ENCODE measurements at places on chromosomes 4 and X. TPM values are rescaled to one million over a fixed set of nuclear protein-coding genes. Genes with fewer than 3 reads are reported as not detected.

UGT2B11 gene
- not detected for total RNA-seq

- DNase-seq = no peak
Observed at GRCh38 chrX:105006103-105006502, 214.4 kb downstream of the TEX13A start.

DNA sequence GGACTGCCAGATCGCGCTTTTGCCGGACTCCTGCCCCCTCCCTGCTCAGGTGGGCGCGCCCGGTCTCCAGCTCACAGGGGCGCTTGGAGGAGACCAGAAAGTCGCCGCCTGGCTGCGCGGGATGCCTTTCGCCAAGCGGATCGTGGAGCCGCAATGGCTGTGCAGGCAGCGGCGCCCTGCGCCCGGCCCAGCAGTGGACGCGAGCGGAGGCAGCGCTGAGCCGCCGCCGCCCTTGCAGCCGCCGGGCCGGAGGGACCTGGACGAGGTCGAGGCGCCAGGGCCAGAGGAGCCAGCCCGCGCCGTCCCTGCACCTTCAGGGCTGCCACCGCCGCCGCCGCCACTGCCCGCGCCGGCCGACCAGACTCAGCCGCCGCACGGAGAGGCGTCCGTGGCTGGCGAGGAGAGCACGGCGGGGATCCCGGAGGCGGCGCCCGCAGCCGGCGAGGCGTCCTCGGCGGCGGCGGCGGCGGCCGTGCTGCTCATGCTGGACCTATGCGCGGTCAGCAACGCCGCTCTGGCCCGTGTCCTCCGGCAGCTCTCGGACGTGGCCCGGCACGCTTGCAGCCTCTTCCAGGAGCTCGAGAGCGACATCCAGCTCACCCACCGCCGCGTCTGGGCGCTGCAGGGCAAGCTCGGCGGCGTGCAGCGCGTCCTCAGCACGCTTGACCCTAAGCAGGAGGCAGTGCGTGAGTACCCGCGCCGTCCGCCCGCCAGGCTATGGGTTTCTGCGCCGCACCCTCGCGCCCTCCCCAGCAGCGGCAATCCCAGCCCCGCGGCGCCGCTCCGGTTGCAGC is 834 bp downstream of the NHS start:
- no peak for DNase-seq

DNA sequence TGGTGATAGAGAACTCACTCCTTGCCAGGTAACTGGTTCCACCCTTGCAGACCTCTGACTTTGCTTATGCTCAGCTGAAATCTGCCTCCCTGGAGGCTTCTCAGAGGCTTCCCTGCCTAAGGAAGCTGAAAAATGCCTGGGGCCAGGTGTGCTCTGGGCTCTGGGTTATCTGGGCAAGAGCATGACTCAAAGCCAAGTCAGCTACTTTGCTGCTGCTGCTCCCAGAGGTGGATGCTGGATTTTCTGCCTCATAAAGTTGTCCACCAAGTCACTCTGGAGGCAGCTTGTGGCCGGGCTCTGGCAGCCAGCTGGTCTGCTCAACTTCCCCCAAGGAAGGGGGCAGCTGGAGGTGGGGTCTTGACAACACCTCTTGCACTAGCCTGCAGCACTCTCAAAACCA is 132.7 kb downstream of the PJA1 start:
- no peak for DNase-seq

- no peak for DNase-seq
Observed at GRCh38 chr4:143189528-143189927, 4.8 kb downstream of the USP38 start.

DNA sequence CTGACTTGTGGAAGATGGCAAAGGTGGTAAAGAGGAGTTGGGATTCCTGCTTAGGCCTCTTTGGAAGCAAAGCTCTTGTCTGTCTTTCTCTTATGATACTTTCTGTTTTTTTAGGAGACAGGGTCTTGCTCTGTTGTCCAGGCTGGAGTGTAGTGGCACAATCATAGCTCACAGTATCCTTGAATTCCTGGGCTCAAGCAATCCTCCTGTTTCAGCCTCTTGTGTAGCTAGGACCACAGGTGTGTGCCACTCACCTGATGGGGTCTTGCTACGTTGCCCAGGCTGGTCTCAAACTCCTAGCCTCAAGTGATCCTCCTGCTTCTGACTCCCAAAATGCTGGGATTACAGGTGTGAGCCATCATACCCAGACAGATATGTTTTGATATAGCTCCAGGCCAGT is 19.3 kb upstream of the IGFBP7 start:
- DNase-seq = no peak

DNA sequence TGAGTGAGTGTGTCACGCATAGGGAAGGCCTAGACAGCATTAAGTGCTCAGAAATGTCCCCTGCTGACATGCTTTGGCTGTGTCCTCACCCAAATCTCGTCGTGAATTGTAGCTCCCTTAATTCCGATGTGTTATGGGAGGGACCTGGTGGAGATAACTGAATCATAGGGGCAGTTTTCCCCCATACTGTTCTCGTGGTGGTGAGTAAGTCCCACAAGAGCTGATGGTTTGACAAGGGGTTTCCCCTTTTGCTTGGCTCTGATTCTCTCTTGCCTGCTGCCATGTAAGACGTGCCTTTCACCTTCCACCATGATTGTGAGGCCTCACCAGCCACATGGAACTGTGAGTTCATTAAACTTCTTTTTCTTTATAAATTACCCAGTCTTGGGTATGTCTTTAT is 78.0 kb downstream of the NSUN7 start:
- no peak for DNase-seq

ZNF630 gene
- 0.42 TPM for total RNA-seq

- no peak for DNase-seq
Observed at GRCh38 chr4:182819751-182820150, 97.4 kb downstream of the DCTD start.

GRCh38 chr4:142314686-142315085 is 531.4 kb downstream of the INPP4B start:
- no peak for DNase-seq

DNA sequence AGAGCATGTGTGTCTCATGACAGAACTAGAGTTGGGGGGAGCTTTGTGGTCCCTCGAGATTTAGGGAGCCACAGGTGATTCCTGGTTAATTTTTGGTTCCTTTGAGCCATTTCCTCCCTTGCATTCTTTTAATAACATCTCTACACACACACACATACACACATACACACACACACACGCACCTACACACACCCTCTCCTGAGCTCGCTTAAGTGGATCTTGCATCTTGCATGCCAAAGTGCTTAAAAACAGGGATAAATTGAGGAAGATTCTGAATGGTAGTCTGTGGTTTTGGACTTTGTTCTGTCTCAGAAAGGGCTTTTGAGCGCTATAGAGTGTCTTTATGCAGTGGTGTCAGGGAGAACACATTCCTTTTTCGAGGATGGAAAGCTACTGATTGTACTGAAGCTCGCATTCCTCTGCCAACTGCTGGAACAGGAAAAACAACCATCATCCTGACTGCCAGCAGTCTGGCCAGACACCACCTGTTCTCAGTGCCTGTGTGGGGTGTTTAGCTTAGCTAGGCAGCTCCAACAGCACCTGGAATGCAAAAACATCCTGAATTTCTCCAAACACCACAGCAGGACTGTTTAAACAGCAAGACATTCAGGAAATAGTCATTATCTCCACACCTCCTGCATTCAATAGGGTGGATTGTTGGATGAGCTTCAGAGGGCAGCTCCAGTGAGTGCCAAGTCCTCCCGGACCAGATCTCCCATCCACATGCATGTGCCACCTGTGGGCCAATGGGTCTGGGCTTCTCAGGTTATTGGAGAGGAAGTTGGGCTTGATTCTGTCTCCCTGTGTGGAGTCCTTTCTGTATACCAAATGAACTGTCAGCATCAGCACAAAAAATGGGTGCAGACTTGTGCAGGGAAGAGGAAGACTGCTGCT is 21.9 kb upstream of the IGFBP7 start:
- no peak for DNase-seq

KIT gene
- total RNA-seq = 0.32 TPM

- DNase-seq = no peak
Observed at GRCh38 chr4:4391866-4392265, 5.0 kb downstream of the NSG1 start.

DMRTC1B gene
- total RNA-seq = not detected

DNA sequence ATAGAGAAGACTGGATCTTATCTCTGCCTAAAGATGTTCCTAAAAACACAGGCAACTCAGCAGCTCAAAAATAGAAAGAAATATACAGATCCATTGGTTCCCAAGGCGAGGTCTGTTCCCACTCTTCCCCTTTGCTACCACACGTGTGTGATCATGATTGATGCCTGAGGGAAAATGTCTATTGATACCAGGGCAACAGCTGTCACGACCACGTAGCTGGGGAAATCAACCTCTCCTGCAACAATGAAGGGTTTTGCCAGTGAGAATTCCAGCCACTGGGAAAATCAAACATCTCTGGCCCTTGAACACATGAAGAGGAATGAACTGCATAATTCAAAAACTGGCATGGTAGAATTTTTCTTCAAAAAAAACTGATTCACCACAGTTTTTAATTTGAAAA is 131.0 kb upstream of the MAP3K15 start:
- no peak for DNase-seq

USP26 gene
- not detected for total RNA-seq

DNA sequence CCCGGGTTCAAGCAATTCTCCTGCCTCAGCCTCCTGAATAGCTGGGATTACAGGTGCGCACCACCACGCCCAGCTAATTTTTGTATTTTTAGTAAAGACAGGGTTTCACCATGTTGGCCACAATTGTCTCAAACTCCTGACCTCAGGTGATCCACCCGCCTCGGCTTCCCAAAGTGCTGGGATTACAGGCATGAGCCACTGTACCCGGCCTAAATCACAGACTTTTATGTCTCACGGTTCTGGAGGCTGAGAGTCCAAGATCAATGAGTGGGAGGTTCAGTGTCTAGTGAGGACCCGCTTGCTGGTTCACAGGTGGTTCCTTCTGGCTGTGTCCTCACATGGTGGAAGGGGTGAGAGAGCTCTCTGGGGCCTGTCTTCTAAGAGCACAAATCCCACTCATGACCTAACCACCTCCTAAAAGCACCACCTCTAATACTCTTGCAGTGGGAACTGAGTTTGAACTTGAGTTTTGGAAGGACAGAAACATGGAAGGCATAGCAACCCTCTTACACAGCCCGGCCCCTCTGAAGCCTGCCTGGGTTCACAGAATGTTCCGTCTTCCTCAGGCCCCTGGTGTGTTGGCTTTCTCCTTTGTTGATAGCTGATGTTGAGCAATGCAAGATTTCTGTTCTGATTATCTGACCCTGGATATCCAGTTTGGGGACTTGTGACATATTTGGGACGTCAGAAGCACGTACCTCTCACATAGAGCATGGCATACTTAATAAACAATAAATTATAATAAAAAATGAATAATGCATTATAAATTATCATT is 1.9 kb upstream of the AKAP17A start:
- no peak for DNase-seq

GRCh38 chr4:11223311-11223710 is 205.4 kb downstream of the HS3ST1 start:
- no peak for DNase-seq

DNA sequence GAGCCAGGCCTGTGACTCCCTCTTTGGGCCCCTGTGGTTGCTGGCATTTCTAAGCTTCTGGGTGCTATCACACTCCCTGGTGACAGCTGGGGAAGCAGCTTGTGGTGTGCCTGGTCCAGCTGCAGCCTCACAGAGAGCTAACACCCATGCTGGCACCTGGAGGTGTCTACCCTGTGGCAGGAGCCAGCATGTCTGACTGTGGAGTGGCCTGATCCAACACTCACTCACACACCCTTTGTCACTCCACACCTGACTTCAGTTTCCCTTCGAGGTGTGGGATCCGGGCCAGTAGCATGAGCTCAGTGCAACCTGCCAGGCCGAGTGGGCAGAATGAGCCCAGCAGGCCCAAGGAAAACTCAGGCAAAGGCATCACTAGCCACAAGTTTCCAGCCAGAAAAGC is 67.5 kb downstream of the TECRL start:
- DNase-seq = no peak

DNA sequence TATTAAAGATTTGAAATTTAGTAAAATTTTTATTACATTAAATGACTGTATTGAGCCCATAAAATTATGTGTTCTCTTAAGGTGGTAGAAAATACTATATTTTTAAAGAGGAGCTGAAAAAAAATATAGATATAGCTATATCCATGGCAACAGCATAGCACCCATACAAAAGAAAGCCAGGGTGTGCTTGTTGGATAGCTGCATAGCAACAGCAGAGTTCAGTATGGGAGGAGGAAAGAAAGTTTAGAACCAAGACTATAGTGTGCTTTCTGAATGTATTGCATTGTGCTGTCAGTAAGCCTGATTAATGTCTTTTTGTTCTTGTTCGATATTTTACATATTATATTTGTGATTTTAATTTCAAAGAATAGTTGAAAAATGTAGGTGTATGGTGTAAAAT is 78.4 kb downstream of the GRID2 start:
- no peak for DNase-seq

CSAG2 gene
- total RNA-seq = not detected

DNA sequence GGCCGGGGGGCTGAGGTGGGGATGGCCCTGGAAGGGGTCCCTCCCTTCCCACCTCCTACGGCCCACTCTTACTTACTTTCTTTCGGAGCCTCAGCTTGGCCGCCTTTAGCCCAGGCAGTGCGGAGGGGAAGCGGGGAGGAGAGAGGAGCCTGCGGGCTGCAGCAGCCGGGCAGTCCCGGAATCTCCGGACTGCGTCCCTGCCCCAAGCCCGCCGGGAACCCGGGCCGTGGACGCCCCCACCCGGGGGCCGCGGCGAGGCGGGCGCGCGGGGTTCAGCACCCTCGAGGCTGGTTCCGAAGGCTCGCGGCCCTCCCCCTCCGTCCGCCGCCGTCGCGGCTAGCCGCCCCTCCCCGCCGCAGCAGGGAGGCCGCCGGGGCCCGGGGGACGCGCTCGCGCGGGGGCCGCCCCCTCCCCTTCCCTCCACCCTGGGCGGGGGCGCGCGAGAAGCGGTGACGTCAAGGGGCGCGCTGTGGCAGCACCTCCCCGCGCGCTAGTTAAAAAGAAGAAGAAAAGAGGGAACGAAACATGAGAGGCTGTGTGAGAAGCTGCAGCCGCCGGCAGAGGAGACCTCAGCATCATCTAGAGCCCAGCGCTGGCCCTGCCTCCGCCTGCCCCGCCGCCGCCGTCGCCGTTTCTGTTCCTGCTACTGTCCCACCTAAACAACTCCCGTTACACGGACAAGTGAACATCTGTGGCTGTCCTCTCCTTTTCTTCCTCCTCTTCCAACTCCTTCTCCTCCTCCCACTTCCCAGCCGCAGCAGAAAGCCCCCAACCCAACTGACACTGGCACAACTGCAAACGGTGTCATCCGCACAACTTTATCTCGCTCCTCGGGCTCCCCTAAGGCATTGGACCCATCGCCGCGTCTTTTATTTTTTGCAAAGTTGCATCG is at the start of gene HHIP:
Gene HHIP (plus strand): TSS at position 526 of the 892 bp plus-strand sequence. CDS start 520 bp downstream, outside the sequence.
- no peak for DNase-seq

GRCh38 chrX:6941041-6941440 is 206.5 kb upstream of the STS start:
- no peak for DNase-seq

DNA sequence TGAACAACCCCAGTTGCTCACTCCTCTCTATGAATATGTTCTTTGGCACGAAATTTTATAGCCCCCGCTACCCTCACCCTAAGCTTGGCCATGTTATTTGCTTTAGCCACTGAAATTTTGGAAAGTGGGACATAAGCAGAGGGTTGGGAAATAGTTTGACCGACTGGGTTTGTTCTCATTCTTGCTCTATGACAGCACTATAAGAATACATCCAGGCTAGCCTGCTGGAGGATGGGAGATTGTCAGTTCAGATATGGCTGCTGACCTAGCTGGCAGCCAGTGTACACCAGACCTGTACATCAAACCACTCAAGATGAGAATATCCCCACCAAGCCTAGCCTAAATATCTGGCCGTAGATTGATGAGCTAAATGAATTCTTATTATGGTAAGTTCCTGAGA is 298.1 kb downstream of the PDGFC start:
- DNase-seq = no peak
